ENCODE measurements at places on chromosomes 12 and 14.

DNA sequence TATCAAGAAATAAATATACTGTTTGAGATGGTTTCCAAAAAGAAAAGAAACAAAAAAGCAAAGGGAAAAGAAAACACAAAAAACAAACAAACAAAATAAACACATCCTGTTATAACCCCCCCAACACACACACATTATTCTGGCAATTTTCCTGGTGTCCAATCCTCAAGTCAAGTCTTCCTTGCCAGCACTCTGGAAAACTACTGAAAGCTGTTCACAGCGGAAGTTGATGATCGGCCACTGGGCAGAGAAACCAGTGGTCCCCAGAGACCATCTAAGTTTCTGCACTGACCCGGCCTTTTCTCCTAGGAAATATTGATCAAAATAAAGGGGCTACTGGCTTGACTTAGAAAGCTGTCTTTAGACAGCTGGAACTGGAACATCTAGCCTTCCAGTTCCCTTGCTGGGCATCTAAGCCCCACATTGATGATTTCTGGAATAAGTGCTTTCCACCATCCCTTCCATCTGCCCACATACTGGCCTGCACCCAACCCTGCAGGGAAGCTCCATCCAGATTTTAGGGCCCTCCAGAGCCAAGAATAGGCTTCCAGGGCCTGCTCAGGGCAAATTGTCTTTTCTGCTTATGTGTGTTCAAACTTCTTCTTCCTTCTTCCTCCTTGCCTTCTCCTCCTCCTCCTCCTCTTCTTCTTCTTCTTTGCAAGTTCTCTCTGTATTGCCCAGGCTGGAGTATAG, 11.6 kb upstream of the PPP1CC start:
- no peak for DNase-seq

DNA sequence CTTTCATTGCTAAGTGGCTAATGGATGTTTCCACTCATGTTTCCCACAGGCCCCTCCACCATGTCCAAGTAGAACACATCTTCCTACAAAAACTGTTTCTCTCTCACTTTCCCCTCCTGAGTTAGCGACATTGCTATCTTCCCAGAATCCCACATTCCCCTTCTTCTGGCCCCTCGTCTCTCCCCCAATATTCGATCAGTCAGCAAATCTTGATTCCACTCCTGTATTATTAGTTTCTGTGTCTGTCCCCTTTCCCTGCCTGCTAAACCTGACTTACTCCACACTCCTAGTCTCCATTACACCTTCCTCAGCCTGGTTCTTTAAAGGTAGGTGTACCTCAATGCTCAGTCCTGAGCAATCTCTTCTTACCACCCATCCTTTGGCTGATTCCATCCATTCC, 19.3 kb upstream of the SAMD4A start:
- no peak for DNase-seq

- DNase-seq, result no peak
Observed at GRCh38 chr14:32820181-32820580, 118.5 kb upstream of the NPAS3 start.

GRCh38 chr12:105444653-105445102, 114.2 kb downstream of the C12orf75 start:
- DNase-seq, result no peak

DNA sequence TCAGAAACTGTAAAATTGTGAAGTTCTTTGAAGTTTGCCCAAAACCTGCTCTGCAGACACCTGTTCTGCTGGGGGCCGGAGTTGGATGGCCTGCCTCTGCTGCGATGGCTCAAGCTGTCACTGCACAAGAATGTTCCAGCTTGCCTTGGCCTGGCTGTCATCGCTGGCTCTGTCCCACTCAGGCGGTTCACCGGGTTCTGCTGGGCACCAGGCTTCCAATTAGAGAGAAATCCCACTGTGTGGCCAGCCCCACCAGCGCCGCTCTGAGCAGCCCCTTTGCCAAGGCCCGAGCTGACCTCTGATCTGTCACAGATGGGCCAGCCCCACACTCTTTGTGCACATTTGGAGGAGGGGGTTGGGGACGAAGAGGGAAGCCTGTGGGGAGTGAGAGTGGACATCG, 71.7 kb upstream of the GPATCH2L start:
- DNase-seq, result no peak

- DNase-seq, result no peak
Observed at GRCh38 chr12:19234171-19234704, 104.7 kb downstream of the PLEKHA5 start.

DNA sequence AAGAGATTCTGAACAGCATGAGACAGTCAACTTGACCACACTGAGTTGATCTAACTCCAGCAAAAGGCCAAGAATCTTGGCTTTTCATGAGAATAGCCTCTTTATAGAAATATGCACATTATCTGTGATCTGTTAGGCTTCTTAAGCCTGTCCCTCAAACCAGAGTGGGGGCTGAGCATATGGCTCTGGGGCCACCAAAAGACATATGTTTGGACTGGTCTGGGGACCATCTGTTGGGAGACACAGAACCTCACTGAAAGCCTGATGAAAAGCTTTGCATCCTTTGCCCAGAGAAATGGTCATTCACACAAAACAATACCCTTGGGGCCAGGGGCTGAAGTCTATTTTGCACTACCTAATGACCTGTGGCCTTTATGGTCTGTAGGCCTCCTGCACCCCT, 165.3 kb upstream of the PRMT8 start:
- DNase-seq, result no peak

DNA sequence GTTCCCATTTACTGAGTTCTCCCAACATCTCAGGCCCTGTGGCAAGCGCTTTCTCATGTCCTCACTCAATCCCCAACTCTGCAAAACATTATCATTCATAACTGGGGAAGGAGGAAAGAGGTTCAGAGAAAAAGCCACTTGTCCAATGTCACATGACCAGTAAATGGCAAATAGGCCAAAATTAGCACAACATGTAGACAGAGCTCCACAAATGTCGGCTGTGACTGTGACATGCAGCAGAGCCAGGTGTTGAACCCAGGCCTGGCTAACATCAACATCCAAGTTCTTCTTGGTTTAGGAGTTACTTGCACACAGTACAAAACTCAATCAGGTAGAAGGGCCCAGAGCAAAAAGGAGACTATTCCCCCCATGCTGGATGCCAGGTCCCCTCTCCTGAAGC, 10.8 kb downstream of the KCTD10 start:
- no peak for DNase-seq

DNA sequence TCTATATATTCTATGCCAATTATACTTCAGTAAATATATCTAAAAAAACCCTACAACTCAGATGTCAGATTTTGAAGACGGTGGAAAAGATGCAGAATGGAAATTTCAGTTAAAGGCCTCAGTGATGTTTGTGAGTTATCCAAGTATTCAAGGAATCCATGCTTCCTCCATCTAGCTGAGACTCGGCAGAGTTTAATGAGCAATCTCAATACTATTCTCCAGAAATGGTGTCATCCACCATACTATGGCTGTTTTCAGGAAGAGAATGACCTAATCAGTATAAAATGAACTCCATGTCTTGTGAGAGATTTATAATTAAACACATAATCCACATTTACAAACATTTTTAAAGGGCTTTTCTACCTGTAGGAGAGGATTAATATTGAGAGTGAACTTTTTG, 66.0 kb downstream of the KLHL28 start:
- DNase-seq, result no peak

- no peak for DNase-seq
Observed at GRCh38 chr12:28089338-28089737, 100.9 kb upstream of the CCDC91 start.

DNA sequence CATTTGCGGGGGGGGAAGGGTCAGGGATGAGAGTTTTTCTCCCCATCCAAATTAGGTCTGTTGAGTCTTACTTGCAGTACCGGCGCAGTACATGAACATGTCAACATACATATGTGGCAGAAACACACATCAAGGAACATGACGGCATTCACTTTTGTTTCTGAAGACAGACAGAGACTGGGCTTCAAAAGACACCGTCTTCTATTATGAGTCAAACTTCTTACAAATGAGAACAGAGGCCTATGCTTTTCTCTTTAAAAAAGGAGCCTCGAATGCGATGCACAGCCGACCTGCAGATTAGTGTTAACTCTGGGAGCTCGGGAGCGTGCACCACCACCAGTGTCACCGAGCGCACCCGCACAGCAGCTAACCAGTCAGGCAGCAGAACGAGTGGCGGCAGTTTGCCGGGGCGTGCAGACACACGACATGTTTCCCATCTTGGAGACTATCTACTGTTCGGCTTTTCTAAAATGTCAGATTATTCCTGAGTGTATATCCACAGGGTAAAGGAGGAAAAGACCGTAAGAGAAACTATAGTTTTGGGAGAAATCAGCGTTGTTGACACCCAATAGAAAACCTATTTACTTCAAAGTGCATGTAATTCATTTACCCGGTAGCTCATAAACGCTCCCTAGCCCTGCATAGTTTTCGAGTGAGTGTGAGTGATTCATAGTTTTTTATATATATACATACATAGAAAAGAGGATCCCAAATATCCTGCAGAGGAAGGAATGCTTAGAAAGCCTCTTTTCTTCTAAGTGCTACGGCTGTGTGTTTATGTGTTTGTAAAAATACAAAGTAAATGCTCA, 33.0 kb downstream of the UBR7 start:
- no peak for DNase-seq

- no peak for DNase-seq
Observed at GRCh38 chr12:132106921-132107320, 37.2 kb downstream of the DDX51 start.

GRCh38 chr14:31877255-31877798, 199.8 kb upstream of the ARHGAP5 start:
- DNase-seq, result no peak

- no peak for DNase-seq
Observed at GRCh38 chr12:126761420-126761819, 1505.5 kb upstream of the TMEM132C start.

DNA sequence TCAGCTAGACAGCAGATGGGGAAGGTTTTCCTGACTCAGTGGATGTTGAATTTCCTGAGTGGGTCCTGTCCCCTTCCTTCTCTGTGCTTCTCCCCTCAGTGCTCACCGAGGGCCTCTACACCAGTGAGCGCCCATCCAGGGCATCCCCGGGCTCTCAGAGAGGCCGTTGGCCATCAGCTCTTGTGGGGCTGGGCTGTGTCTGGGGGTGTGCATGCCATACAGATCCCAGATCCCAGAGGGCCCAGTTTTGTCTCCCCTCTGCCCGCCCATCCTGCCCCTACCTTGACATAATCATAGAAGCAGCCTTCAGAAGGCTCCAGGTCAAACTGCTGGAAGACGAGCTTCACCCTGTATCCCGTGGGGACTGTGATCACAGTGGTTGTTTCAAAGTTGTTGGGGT, 1.1 kb downstream of the C1R start:
- DNase-seq, result no peak

- no peak for DNase-seq
Observed at GRCh38 chr14:75350505-75351060, 72.0 kb downstream of the FOS start.

DNA sequence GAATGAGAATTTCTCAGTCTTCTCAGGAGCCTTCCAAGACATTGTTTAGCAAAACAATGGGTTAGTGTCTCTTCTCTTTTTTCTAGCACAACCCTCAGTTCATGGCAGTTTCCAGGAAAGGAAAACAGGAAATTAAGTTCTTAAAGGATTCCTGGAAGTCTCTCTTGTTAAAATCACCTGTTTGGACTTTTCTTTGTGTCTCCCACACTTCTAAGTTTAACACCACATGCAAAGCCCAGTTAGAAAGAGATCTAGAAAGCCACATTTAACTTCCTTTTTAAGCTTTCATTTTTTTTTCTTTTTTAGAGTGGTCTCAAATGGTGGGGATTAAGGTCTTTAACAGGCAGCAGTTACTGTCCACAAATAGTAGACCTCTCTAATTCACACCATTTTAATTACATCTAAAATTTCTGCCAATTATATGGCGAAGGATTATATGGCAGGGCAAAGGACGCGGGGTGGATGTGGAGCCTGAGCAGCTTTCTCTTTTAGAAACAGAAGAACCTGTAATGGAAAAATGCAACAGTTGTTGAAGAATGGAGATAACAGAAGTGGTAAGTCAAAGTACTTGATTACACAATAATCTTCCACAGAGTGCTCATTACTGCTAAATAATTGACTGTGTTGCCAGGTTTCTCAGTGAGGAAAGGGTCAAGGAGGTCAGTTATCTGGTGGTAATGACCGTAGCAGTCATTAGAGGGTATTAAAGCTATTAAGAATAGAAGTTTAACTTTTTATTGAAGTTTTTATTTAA, 298.6 kb downstream of the AKAP6 start:
- DNase-seq, result no peak

DNA sequence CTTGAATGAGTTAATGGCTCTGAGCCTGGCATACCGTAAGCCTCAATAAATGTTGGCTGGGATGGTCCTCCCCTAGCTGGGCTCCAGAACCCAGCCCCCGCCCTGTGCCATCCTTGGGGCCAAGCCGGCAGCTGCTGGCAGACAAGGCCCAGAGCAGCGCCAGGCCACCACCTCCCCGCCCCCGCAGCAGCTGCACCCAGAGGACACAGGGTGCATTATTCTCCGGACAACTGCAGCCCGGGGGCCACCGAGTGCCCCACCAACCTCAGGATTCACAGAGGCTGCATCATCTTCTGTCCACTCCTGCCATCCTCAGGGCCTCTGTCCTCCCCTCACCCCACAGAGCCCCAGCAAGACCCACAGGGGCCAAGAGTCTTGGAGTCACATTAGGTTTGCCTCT, 92.7 kb downstream of the NCOR2 start:
- no peak for DNase-seq

DNA sequence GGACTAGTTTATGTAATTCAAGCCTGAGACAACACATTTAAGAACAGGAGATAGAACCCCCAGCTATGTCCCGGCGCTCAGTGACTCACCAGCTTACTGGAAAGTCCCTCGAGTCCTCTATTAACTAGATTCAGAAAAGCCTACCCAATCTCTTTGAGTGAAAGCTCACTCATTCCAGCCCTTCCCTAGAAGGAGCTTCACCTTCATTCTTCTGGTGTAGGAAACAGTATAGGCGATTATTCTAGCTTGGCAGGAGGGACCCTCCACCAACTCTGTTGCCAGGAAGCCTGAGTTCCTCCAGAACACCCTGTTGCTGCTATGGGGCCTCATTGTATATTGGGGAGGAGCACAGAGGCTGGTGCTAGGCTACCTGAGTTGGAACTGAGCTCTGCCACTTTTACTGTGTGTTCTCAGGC, 57.2 kb upstream of the AEBP2 start:
- DNase-seq, result no peak
